ENCODE measurements at places on chromosomes 2 and 18.

DNA sequence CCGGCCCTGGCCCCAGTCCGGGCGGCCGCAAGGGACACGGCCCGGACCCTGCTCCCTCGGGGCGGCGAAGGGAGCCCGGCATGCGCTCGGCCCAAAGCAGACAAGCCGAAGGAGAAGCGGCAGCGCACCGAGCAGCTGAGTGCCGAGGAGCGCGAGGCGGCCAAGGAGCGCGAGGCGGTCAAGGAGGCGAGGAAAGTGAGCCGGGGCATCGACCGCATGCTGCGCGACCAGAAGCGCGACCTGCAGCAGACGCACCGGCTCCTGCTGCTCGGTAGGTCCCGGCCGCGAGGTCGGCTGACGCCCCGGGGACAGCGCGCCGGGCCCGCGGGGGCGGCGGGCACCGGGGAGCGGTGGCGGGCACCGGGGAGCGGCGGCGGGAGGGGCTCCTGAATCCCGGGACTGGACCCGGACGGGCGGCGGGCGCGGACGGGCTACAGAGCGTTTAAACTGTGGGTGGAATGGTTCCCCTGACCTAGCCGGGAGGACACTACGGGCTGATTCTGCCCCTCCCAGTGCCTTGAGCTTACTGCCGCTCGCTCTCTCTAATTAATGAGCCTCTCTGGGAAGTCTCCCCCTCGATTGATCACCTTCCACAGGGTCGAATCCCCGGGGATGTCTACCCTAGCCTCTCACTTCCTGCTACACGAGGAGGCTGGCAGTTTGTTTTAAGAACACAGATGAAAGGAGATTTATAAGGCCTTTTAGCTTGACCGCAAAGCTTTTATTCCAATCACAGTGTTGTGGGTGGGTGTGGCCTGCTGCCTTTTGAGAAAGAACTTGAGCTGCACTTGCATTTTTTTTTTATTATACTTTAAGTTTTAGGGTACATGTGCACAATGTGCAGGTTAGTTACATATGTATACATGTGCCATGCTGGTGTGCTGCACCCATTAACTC, 853 bp downstream of the GNAL start:
- H3K27me3 ChIP-seq = no peaks in the 10 kb centered on the region
- H3K36me3 ChIP-seq = no peaks in the 10 kb centered on the region
- no peak overlapping the region for H3K27ac ChIP-seq
- no peak for DNase-seq

GRCh38 chr18:24827501-24827900, 367.1 kb downstream of the HRH4 start:
- no peak overlapping the region for H3K4me3 ChIP-seq
- H3K36me3 ChIP-seq = no peaks in the 10 kb centered on the region
- no peak overlapping the region for H3K27ac ChIP-seq
- H3K4me1 ChIP-seq = no peaks in the 10 kb centered on the region
- peaks cover 5% of the 10 kb centered on the region for H3K27me3 ChIP-seq
- no peak for DNase-seq

DNA sequence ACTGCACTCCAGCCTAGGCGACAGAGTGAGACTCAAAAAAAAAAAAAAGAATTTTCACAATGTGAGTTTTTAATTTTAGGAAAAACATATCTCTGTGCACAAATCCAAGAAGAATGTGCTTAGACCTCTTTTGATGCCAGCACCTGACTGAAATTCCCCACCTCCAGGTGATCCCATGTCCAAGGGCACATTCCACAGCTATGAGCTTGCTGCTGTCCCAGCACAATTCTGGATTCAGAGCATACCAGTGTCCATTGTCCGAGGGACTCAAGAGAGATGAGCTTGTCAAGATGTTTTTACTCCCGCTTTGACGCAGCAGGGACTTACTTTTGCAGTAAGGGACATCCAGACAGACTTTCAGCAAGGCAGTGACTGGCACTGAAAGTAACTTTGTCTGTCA, 489.1 kb upstream of the ACVR2A start:
- no peaks in the 10 kb centered on the region for H3K27me3 ChIP-seq
- no peak overlapping the region for H3K4me3 ChIP-seq
- no peaks in the 10 kb centered on the region for H3K4me1 ChIP-seq
- H3K27ac ChIP-seq = no peak overlapping the region
- H3K36me3 ChIP-seq = no peaks in the 10 kb centered on the region

DNA sequence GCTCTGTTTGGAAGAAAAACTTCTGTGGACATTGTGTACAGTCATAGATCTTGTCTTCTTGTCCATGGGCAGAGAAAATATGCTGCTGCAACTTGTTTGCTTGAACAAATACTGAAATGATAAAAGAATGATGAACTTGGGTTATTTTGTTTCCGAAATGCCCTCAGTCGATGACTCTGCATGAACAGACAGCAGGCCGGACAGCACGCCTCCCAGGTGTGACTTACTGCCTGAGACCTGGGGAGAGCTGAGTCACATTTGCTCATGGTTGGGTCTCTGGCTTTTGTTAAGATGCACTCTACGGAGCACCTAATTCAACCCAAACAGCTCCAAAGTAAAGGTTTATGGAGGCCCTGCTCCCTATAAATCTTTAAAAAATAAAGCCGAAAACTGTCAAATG, 262.5 kb downstream of the ZNF521 start:
- H3K27ac ChIP-seq = no peak overlapping the region
- DNase-seq = no peak
- no peaks in the 10 kb centered on the region for H3K4me1 ChIP-seq
- H3K4me3 ChIP-seq = no peak overlapping the region
- H3K36me3 ChIP-seq = no peaks in the 10 kb centered on the region

- H3K4me3 ChIP-seq = no peak overlapping the region
- peaks cover 19% of the 10 kb centered on the region for H3K27me3 ChIP-seq
- no peak for DNase-seq
- no peak overlapping the region for H3K27ac ChIP-seq
- no peaks in the 10 kb centered on the region for H3K4me1 ChIP-seq
Observed at GRCh38 chr18:49861659-49862058, 48.3 kb upstream of the ACAA2 start.

GRCh38 chr2:172038604-172039003, 38.9 kb downstream of the METAP1D start:
- no peaks in the 10 kb centered on the region for H3K36me3 ChIP-seq
- H3K27me3 ChIP-seq = no peaks in the 10 kb centered on the region
- no peak for DNase-seq
- H3K4me3 ChIP-seq = no peak overlapping the region

DNA sequence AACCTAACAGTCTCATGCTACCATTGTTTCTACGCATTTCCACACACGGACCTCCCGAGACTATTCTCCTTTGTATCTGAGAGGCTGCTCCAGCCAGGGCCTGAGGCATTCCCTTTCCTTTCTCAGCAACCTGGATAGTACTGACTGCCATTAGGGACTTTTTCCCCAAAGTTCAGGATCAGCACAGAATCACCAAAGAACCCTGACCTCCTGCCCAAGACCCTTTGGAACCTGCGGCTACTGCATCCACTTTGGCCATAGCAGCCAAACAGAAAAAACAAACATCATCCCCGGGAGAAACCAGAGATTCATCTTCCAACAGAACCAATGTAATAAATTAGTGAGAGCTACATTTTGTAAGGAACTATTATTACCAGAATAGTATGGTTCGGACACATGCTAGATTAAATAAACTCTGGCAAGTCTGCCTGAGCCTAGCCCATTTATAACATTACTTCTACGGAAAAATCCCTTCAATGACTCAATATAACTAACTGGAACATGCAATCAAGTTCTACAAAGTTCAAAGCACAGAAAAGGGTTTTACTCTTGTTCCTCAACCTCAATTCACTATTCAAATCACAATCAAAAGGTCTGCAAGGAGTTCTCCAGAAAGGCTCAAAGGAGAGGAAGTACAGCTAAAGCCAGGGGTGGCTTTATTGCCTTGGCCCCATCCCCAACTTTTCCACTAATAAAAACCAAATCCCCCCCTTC, 51.8 kb downstream of the LPIN2 start:
- no peak for DNase-seq
- H3K4me1 ChIP-seq = peaks cover 61% of the 10 kb centered on the region
- H3K27me3 ChIP-seq = no peaks in the 10 kb centered on the region
- H3K36me3 ChIP-seq = peaks cover 3% of the 10 kb centered on the region

GRCh38 chr2:102601730-102602129, 17.6 kb upstream of the SLC9A2 start:
- no peaks in the 10 kb centered on the region for H3K36me3 ChIP-seq
- H3K4me1 ChIP-seq = no peaks in the 10 kb centered on the region
- no peak overlapping the region for H3K27ac ChIP-seq
- no peaks in the 10 kb centered on the region for H3K27me3 ChIP-seq
- H3K4me3 ChIP-seq = no peak overlapping the region
- no peak for DNase-seq

GRCh38 chr2:233247744-233248143, 3.7 kb upstream of the ATG16L1 start:
- H3K27me3 ChIP-seq = no peaks in the 10 kb centered on the region
- H3K4me3 ChIP-seq = no peak overlapping the region
- no peaks in the 10 kb centered on the region for H3K36me3 ChIP-seq
- no peak for DNase-seq

Data from DND-41 (cell line).